Upper lobe of right lung (tissue), 1 donor: ENCODE measurements at places on chromosomes 5 and 9. TPM values are rescaled to one million over a fixed set of nuclear protein-coding genes. Genes with fewer than 3 reads are reported as not detected.

- H3K4me3 ChIP-seq, result no peak overlapping the region
- H3K4me1 ChIP-seq, result no peaks in the 10 kb centered on the region
- peak; percentile 51 for DNase-seq
- H3K27me3 ChIP-seq, result peaks cover 32% of the 10 kb centered on the region
- H3K27ac ChIP-seq, result no peak overlapping the region
- H3K36me3 ChIP-seq, result no peaks in the 10 kb centered on the region
Measured at GRCh38 chr9:136153381-136154065, 34.8 kb upstream of the TMEM250 start.

DNA sequence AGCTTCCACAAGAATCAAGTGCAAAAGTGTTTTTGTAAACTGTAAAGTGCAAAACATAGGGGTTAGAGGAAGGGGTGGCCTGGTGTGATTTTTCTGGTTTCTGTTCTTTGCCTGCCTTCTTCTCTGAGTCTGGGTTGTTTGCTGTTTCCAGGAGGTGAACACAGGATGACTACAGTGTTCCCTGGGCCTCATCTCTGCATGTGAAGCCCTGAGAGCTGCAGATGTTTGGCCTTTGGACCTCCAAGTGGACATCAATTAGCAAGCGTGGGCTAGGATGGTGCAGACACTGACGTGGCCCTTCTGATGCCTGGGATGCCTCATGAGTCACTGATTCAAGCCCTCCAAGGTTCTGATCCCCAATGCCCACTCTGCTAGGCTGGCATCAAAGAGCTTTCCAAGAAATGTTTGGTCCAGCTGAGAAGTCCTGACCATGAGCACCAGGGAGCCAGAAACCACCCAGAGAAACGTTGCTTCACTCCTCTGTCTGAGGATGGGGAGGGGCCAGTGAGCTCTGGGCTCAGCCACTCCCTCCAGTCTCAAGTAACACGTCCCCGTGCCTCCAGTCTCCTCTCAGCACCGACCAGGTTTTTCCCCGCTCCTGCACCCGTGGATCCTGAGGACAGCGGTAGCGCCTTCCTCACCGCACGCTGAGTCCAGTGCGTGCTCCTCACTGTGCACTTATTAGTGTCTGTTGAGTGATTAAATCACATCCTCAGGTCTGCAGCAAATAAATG lies 7.6 kb downstream of the IL9 start:
- H3K27ac ChIP-seq, result no peak overlapping the region
- peaks cover 13% of the 10 kb centered on the region for H3K4me1 ChIP-seq
- no peaks in the 10 kb centered on the region for H3K36me3 ChIP-seq

DNA sequence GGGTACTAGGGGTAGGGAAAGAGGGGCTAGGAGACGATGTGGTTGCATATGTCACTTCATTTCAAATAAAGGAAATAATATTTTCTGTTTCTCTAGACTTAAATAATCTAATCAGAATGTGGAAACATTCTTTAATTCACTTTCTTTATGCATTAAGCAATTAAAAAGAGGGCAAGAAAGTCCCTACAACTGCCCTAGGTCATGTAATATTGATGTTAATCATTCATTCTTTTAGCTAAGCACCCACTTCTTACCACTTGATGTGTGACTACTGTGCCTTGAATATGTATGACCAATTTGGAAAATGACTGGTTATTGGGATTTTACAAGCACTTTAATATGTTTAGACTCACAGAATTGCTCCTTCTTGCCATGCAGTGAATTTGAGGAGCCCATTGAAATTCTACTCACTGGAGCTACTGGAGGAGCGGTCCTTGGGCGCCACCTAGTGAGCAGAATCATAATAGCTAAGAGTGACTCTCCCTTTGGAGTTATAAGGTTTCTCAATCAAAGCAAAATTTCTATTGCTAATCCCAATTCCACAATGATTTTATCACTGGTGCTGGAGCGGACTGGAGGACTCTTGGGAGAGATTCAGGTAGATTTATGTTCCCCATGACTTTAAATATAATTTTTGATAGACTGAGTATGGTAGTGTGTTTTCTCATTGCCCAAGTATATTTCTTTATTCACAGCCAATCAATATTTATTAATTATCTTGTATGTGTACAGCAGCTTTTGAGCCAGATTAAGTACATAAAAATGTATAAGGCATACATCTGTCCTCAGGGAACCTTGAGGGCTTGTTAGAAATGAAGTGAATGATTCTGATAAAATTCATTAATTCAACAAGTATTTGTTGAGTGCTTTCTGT lies 225.1 kb downstream of the ADGRV1 start:
- no peaks in the 10 kb centered on the region for H3K36me3 ChIP-seq
- H3K27ac ChIP-seq, result no peak overlapping the region
- no peaks in the 10 kb centered on the region for H3K4me1 ChIP-seq
- no peaks in the 10 kb centered on the region for H3K27me3 ChIP-seq

DNA sequence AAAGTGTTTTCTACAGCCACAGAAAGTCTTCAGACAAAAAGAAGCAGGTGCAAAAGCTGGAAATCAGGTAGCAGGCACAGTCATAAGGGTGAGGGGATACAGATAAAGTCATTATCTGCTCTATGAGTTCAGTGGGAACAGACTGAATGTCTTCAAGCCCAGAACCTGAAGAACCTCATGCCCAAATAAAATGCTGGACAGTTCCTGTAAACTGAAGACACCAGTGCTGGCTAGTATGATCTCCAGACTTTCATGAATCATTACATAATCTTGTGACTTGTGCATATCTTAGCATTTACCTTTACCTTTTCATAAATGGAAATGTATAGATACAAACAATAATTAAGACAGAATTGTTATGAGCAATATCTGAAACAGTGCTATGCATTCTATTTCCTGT lies 728.7 kb downstream of the DNAH5 start:
- no peaks in the 10 kb centered on the region for H3K27me3 ChIP-seq
- H3K4me1 ChIP-seq, result no peaks in the 10 kb centered on the region
- DNase-seq, result no peak
- no peak overlapping the region for H3K4me3 ChIP-seq
- no peaks in the 10 kb centered on the region for H3K36me3 ChIP-seq

DNA sequence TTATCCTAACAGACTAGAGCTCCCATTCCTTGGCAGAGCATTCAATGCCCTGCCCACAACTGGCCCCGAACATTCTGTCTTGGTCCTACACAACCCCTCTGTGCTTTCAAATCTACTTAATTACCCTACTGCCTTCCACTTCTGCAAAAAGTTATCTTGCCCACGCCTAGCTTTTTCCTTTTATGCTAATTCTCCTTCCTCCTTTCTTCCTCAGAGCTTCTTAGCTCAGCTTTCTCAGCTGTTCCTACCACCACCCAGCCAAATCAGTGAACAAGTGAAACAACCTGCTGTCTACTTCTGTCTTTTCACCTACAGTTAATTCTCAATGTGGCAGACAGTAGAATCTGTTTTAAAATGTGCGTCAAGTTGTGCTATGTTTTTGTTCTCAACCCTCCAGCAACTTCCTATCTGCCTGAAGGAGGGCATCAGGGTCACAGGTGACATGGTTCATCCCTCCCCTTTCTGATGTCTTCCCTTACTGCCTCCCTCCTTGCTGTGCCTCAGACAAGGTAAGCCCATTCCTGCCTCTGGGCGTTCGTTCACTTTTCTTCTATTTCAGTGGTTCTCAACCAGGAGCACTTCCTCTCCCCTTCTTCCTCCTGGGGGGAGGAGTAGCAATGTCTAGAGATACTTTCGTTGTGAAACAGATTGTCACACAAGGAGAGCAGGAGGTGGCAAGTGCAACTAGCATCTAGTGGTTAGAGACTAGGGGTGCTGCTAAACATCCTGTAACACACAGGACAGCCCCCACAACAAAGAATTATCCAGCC lies 1.3 kb upstream of the REEP5 start:
- peaks cover 15% of the 10 kb centered on the region for H3K36me3 ChIP-seq
- H3K4me3 ChIP-seq, result peak overlapping the region; percentile 95
- DNase-seq, result no peak

DNA sequence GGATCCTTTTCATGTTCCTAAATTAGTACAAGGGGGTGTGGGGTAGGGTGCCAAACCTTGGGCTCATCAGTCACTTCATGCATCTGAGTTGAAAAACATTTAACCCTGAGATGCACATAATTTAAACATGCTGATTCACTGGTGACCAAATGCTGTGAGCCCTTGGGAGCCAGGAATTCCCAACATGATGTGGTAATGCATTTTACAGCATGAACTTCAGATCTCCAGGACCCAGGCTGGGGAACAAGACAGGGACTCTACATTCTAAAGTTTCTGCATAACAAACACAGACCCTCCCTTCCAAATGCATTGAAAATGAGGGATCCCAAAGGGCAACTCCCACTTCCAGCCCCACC lies 322.2 kb downstream of the NDUFS4 start:
- DNase-seq, result no peak
- no peak overlapping the region for H3K4me3 ChIP-seq
- H3K27ac ChIP-seq, result no peak overlapping the region

The TMEM252 gene
- total RNA-seq, result not detected

The CCNO gene
- total RNA-seq, result not detected

The FLT4 gene
- total RNA-seq, result 38.6 TPM
